SJSA1 (cell line): ENCODE measurements at places on chromosomes 5 and 9.

GRCh38 chr5:89556215-89556913 is 673.4 kb upstream of the MEF2C start:
- H3K4me3 ChIP-seq, result no peak overlapping the region
- peak; percentile 47 for DNase-seq
- no peak overlapping the region; the same call in 1 of the 2 replicates for H3K27ac ChIP-seq
- peaks cover 14% of the 10 kb centered on the region for H3K4me1 ChIP-seq
- H3K36me3 ChIP-seq, result no peaks in the 10 kb centered on the region

DNA sequence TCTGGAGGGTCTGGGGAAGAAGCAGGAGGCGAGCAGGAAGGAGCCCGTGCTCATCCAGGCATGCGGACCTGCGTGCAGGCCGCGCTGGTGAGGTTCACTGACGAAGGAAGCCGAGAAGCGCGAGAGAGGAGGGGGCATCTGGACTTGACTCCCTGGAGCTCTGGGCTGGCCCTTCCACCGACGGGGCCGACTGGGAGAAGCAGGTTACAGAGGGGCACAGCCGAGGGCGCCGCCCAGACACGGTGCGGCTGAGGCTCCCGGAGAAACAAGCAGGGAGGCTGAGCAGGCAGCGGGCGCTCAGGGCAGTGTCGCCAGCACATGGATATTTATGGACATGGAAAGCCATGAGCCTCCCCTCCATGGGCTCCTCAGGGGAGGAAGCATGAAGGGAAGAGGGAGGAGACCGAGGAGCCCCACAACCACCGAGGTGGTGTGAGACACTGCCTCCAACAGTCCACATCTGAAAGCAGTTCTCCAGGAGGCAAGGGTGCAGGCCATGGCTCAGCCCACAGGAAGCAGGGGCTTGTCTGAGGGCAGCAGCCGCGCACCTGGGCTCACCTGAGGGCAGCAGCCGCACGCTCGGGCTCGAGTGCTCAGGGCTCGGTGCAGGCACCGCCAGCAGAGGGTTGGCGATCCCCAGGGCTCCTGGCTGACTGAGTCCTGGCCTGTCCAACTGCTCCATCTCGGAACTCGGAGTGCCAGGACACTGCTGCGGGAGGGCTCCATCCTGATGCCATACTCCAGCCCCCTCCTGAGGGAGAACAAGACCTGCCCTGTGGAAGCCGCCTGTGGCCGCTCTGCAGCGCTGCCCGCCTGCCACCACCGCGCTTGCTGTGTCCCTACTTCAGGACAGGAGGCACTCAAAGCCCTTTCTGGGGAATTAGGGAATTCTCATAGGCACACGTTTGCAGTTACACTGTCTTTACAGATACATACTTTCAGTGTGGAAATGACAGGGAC is 15.7 kb upstream of the INPP5E start:
- H3K36me3 ChIP-seq, result peaks cover 87% of the 10 kb centered on the region
- H3K4me1 ChIP-seq, result no peaks in the 10 kb centered on the region
- H3K4me3 ChIP-seq, result no peak overlapping the region
- no peaks in the 10 kb centered on the region for H3K27me3 ChIP-seq

- DNase-seq, result no peak
- H3K27ac ChIP-seq, result no peak overlapping the region
- H3K36me3 ChIP-seq, result peaks cover 3% of the 10 kb centered on the region; the same call in 1 of the 2 replicates
- H3K4me1 ChIP-seq, result no peaks in the 10 kb centered on the region
These were observed 11.9 kb downstream of the MSX2 start for GRCh38 chr5:174736331-174736721.

- no peak overlapping the region for H3K4me3 ChIP-seq
- no peak for DNase-seq
- no peaks in the 10 kb centered on the region for H3K36me3 ChIP-seq
- no peak overlapping the region for H3K27ac ChIP-seq
These were observed 139.5 kb upstream of the PRDM9 start for GRCh38 chr5:23367874-23368273.

GRCh38 chr5:172339264-172340180 is 56.0 kb upstream of the UBTD2 start:
- no peak overlapping the region for H3K4me3 ChIP-seq
- H3K4me1 ChIP-seq, result no peaks in the 10 kb centered on the region
- DNase-seq, result no peak
- H3K36me3 ChIP-seq, result peaks cover 73% of the 10 kb centered on the region

DNA sequence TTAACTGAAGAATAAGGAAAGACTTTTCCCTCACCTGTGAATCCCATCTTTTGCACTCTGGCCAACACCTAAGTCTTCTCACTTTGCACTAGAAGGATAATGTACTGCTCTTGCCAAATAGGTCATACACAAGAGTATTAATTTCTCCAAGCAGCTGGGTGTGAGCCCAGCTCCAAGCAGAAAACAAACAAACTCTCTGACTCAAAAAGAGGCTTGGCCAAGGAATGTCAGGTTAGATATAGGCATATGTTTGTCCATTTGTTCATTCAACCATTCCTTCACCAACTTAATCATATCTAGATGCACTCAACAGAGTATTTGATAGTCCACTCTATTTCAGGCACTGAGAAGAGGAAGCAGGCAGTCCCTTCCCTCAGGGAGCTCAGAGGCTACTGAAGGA is 84.4 kb downstream of the HTR4 start:
- no peaks in the 10 kb centered on the region for H3K27me3 ChIP-seq
- no peak overlapping the region for H3K4me3 ChIP-seq
- H3K27ac ChIP-seq, result no peak overlapping the region
- DNase-seq, result no peak
- H3K4me1 ChIP-seq, result no peaks in the 10 kb centered on the region
- H3K36me3 ChIP-seq, result no peaks in the 10 kb centered on the region

DNA sequence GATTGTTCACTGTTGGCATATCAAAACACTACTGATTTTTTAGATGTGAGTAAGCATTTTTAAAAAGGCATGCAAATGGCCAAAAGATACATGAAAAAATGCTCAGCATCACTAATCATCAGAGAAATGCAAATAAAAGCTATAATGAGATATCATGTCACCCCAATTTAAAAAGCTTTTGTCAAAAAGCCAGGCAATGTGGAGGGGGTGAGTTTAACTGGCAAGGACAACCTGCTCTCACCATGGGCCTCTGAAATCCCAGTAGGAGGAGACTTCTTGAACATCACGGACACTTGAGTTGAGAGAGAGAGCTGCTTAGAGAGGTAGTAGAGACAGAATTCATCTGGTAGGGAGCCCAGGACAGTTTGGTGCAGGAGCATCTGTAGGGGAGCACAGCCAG is 347.1 kb upstream of the MPDZ start:
- H3K4me1 ChIP-seq, result no peaks in the 10 kb centered on the region
- no peaks in the 10 kb centered on the region for H3K36me3 ChIP-seq
- H3K4me3 ChIP-seq, result no peak overlapping the region
- no peak for DNase-seq
- no peak overlapping the region for H3K27ac ChIP-seq
- no peaks in the 10 kb centered on the region for H3K27me3 ChIP-seq

- no peaks in the 10 kb centered on the region for H3K27me3 ChIP-seq
- no peak for DNase-seq
- H3K4me3 ChIP-seq, result no peak overlapping the region
These were observed 26.2 kb downstream of the SETX start for GRCh38 chr9:132328580-132328979.

DNA sequence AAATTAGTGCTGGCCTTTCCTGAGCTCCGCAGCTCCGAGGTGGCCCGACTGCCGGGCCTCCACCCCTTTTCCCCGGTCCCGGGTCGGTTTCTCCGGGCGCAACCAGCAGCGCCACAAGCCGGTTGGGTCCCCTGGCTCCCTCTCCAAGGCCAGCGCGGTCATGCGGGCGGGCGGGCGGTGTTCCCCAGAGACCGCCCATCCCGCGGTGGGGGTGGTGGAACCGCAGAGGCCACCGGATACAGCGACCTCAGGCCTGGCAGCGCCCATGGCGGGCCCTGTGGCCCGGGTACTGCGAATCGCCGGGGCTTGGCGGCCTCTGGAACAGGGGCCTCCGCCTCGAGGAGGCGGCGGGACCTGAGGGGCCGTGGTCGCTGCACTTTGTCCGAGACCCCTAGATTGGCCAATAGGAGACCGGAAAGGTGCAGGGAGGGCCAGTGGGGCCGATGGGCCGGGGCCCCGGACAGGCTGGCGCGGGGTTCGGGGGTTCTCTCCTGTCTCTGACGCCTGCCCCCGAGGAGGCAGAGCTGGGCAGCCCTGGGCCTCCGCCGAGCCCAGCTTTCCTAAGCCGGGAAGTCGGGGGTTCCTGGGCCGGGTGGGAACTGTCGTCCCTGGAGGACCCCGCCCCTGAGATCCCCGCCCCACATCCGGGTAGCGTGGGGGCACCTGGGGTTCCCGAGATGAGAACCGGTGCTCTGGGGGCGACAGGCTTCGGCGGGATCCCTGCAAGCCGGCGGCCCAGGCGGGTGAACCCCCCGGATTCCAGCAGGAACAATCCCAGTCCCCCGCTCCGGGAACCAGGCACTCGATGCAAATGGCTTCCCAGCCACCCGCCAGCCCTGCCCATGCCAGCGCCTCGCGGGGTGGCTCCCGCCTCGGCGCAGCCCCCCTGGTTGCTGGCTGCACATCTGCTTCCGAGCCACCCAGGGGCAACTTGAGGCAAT is 293.9 kb downstream of the ZSWIM6 start:
- no peaks in the 10 kb centered on the region for H3K36me3 ChIP-seq
- no peak for DNase-seq
- no peaks in the 10 kb centered on the region for H3K27me3 ChIP-seq

DNA sequence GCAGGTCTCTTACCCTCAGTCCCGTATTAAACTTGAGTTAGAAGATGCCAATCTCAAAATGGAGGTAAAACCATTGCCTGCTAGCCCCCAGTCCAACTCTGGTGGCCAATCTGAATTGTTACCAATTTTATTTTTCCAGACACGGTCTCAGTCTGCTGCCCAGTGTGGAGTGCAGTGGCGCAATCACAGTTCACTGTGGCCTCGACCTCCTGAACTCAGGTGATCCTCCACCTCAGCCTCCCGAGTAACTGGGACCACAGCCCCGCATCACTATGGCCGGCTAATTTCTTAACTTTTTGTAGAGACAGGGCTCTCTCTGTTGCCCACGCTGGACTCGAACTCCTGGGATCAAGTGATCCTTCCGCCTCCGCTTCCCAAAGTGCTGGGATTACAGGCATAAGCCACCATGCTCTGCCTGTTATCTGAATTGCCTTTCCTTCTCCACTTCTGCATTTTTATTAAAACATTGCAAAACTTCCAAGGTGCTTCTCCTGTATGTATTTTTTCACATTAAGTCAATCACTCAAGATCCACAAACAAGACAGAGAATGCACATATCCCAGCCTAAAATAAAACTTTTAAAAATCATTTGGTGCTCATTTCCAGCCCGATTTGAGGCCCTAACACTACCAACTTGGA is 2.3 kb downstream of the FANCC start:
- H3K4me3 ChIP-seq, result no peak overlapping the region
- no peaks in the 10 kb centered on the region for H3K36me3 ChIP-seq
- no peak overlapping the region for H3K27ac ChIP-seq
- no peaks in the 10 kb centered on the region for H3K27me3 ChIP-seq
- peaks cover 27% of the 10 kb centered on the region for H3K4me1 ChIP-seq
- DNase-seq, result no peak

- peak overlapping the region; percentile 52 for H3K4me3 ChIP-seq
- H3K36me3 ChIP-seq, result peaks cover 9% of the 10 kb centered on the region; the same call in 1 of the 2 replicates
- peaks cover 14% of the 10 kb centered on the region; the same call in 1 of the 2 replicates for H3K4me1 ChIP-seq
These were observed 134.7 kb upstream of the DMRT1 start for GRCh38 chr9:706606-707459.

DNA sequence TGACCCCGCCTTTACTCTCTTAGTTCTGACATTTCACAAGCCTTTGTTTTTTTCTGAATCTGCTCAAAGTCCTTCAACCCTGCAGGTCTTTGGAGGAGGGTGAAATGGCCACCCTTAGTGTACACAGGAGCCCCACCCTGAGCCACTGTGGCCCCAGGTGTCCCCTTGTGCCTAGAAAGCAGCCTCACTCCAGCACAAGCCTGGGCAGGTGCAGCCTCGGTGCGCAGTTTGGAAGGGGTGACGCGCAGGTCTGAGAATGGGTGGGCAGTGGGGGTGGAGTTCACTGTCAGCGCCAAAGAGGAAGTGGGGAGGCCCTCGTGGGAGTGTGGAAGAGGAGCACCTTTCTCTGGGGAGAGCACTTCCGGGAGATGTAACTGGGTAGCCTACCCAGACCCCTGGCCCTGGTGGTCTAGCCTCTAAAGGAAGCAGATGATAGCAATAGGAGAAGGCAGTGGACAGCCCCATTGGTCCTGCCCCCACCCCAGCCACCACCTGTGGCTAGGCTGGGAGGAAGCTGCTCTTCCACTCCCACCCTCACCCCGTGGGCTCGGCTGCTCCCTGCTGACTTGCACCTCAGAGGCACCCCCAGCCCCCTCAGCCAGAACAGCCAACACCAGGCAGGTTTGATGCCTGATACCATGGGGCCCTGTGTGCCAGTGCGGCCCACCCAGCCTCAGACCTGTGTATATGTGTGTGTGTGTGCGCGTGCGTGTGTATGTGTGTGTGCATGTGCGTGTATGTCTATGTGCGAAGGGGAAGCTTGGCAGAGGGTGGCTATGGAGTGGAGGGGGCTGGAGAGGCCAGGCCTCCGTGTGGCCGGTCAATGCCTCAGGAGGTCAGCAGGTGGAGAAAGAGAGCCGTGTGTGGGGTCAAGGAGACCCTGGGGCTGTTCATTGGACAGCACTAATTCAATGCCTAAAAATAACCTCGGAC is 16.8 kb upstream of the DAB2IP start:
- H3K4me3 ChIP-seq, result no peak overlapping the region
- no peaks in the 10 kb centered on the region for H3K36me3 ChIP-seq
- H3K27ac ChIP-seq, result no peak overlapping the region
- no peaks in the 10 kb centered on the region for H3K4me1 ChIP-seq

DNA sequence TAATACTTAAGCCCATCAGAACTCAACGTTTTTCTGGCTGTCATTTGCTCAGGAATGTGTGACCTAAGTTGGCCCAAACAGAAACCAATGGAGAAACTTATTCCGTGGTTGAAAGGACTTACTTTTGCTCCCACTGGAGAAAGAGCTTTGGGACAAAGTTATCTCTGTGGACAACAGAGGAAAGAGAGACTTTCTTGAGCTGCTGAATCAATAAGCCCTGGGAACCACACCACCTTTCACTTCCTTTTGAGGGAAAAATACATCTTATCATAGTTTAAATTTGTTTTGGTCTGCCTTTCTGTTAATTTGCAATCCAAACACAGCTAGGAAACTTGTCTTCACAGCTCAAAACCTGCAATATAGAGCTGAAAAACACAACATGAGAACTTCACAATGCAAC is 62.8 kb upstream of the VCAN start:
- no peak overlapping the region for H3K4me3 ChIP-seq
- DNase-seq, result no peak
- H3K4me1 ChIP-seq, result peaks cover 16% of the 10 kb centered on the region
- no peaks in the 10 kb centered on the region for H3K27me3 ChIP-seq

- H3K36me3 ChIP-seq, result no peaks in the 10 kb centered on the region
- no peak for DNase-seq
- no peaks in the 10 kb centered on the region for H3K27me3 ChIP-seq
- no peak overlapping the region for H3K27ac ChIP-seq
These were observed 47.2 kb downstream of the F2R start for GRCh38 chr5:76763136-76763535.

GRCh38 chr5:147675168-147675567 is 107.4 kb downstream of the JAKMIP2 start:
- H3K4me3 ChIP-seq, result no peak overlapping the region
- no peaks in the 10 kb centered on the region for H3K4me1 ChIP-seq
- no peak overlapping the region for H3K27ac ChIP-seq
- no peaks in the 10 kb centered on the region for H3K36me3 ChIP-seq
- peaks cover 6% of the 10 kb centered on the region; the same call in 1 of the 2 replicates for H3K27me3 ChIP-seq
